ENCODE measurements at places on chromosomes 6 and 20.

DNA sequence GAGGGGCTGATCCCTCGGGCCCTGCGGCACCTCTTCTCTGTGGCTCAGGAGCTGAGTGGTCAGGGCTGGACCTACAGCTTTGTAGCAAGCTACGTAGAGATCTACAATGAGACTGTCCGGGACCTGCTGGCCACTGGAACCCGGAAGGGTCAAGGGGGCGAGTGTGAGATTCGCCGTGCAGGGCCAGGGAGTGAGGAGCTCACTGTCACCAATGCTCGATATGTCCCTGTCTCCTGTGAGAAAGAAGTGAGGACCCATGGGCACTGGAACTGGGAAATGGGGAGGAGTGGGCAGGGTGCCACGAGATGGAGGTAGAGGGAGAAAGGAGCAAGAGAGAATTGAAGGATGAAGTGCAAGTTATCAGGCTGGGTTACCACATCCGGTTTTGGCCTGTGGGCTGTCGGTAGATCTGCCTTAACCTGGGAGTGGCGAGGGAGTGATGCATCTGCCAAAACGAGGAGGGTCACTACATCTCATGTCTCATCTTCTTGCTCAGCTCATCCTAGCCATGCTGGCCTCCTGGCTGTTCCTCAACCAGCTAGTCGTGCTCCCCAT, 5.4 kb upstream of the PHF1 start:
- no peak for DNase-seq

GRCh38 chr20:24405810-24406209, 63.6 kb upstream of the SYNDIG1 start:
- DNase-seq: no peak

- DNase-seq: no peak
These were observed 1.5 kb upstream of the MAPK13 start for GRCh38 chr6:36128793-36129192.

DNA sequence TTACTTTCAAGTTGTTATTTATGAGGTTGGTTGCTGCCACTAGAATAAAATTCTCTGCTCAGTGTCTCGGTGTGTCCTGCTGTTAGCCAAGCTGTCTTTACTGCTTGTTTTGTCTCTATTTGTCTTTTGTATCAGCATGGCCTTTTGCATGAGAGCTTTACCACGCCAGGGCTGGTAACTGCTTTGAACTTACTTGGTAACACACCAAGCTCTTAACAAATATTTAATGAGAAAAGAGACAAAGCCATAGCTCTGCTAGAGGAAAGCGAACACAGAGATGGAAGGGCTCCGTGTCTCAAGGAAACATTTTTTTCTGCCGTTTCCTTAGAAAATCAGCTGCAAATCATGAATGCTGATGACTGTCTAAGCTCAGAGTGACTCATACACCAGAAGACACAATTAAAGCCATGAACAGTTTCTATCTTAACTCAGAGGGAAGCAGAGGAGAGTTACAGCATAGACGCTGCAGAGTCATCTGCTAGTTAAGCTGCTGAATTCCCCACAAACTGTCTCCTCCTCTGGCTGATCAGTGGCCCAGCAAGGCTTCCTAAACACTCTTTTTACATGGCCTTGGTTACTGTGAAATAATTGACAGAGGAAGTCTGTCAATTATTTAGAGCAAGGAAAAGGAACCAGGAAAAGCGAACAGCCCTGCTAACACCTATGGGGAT, 44.8 kb downstream of the AGPAT4 start:
- no peak for DNase-seq

DNA sequence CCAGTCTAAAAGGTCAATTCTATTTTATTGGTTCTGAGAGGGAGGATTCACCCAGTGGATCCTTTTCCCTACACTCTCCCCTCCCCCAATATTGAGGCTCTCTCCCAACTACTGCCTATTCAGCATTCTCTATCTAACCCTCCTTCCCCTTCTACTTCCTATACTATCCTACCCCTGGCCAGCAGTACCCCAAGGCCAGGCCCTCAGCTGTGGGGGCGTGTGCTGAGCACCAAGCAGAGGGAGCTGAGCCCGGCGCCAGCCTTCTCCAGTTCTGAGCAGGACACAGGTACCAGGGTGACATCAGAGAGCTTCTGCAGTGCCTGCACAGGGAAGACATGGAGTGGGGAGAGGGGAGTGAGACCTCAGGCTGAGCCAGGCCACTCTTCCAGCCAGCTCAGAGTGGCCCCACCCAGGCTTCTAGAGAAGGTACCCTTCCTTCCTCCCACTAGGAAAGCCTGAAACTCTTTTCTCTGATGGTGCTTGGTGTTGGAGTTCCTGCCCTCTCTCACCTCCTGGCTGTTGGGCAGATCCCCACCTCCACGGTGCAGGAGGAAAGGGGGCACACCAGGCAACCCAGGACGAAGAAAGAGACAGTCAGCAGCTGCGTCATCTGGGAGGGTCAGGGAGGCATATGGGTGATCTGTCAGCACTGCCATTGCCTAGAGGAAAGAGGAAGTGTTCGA, 1.9 kb downstream of the DDAH2 start:
- no peak for DNase-seq

GRCh38 chr6:44230034-44230675, 6.8 kb downstream of the SLC29A1 start:
- no peak for DNase-seq

- DNase-seq: no peak
These were observed 24.4 kb downstream of the RRAGD start for GRCh38 chr6:89387516-89388201.

DNA sequence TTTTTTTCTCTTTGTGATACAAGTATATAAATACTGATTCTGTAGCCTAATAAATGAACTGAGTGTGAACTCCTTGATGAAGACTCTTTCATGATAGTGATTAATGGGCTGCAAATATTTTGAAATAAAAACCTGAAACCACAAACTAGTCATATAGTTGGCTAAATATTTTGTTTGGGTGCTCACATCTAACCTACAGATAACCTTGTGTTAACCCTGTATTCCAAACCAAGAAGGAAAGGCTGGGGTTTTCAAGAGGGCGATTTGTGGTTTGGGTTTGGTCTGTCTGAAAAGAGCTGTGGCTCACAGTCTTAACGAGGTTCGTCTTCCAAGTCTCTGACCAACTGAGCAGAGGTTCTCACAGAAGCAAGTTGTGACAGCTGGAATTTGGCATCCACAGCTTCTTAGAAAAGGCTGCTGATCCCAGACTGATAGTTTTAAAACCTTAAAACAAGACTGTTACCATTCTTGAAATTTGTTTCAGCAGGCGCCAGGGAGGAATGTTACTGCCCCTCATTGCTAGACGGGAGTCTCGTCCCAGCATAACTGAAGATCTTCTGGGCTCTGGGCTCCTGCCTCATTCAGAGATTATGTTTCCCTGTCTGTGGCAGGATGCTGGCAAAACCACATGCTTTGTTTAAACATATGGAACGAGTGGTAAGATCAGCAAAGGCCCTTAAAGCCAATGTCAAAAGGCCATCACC, 736.4 kb upstream of the MARCKS start:
- no peak for DNase-seq

DNA sequence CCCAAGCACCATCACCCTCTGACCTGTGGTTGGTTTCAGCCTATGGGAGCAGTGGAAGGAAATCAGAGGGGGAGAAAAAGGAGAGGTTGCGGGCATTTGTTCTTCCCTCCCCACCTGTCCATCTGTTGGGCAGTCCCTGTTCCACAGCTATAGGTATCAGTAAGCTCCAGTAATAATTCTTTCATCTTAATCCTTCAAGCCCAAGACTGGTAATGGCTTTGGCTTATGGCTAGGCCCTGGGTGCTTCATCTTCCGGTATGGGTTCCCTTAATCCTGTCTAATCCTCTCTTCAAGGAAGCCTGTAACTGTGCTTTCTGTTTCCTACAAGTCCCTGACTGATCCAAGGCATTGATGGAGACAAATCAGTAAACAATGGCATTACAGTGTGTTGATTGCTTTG, 42.2 kb upstream of the STK35 start:
- DNase-seq: no peak

- DNase-seq: no peak
These were observed 111.6 kb downstream of the HDGFL1 start for GRCh38 chr6:22680950-22681349.

DNA sequence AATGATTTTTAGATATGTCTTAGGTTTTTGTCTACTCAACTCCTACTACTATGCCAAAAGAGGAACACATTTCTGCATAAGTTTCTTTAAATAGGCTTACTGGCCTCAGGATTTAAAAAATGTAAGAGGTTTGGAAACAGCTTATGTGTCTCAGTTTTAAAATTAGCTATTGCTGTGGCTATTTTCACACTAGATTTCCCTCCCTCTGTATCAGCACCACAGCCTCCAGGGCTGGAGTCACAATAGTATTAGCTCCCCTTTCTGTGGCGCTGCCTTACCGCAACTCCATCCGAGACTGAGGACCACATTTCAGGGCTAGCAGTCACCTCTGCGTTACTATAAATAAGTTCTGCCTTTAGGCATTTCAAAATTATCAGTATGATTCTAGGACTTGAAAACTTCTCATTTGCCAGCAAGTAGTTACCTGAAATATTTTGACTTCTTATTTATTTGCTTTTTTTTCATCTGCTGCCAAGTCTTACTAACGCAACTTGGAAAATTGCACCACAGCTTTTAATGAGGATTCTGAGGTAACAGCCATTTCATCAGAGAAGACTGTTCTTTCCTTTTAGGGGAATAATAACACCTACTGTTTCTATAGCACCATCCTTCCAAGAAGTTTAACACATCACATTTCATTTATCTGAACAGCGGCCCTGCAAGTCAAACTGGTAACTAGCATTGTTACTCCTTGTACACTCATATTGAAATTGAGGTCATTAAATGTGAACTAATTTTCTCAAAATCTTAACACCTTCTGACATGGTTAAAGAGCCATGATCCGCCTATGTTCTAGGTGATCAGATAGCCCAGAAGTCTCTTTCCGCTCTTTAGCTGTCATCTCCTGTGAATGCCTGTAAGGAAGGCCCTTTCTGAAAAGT, 105.9 kb downstream of the GJA10 start:
- DNase-seq: no peak

Measured in T follicular helper cell (primary cell).